Naive thymus-derived CD4-positive, alpha-beta T cell (primary cell): ENCODE measurements at places on chromosomes 3 and 15.

- no peak for DNase-seq
Observed at GRCh38 chr3:86938416-86939105, 52.4 kb downstream of the VGLL3 start.

GRCh38 chr3:46585799-46586693 is 19.9 kb upstream of the LRRC2 start:
- DNase-seq: no peak

DNA sequence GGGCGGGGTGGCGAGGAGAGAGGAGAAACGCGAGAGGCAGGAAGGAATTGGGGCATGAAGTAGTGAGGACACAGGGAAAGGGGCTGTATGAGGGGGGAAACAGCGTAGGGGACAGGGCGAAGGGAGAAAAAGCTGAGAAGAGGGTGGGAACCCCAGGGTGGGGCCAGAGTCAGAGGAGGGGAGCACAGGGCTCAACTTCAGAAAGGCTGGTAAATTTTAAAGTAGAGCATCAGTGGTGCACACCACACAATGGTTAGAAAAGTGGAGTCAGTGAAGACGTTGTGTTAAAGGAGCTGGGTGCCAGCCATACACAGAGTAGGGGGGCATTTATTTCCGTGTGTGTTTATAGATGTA is 3.0 kb upstream of the RPP25 start:
- no peak for DNase-seq

- DNase-seq: no peak
Observed at GRCh38 chr3:13261892-13262291, 158.2 kb downstream of the NUP210 start.
